Stimulated activated CD4-positive, alpha-beta T cell treated with anti-CD3 and anti-CD28 coated beads, Interleukin-2, amount 100 ng/mL, for 48 hours (primary cell): ENCODE measurements at places on chromosomes 7 and 10.
A peak's percentile ranks its signal among the peaks of the same experiment; 100 is the strongest.

GRCh38 chr10:131691481-131692090, 209.2 kb upstream of the PPP2R2D start:
- DNase-seq = no peak

GRCh38 chr10:119541459-119542356, 811 bp downstream of the RGS10 start:
- peak; percentile 57 for DNase-seq

DNA sequence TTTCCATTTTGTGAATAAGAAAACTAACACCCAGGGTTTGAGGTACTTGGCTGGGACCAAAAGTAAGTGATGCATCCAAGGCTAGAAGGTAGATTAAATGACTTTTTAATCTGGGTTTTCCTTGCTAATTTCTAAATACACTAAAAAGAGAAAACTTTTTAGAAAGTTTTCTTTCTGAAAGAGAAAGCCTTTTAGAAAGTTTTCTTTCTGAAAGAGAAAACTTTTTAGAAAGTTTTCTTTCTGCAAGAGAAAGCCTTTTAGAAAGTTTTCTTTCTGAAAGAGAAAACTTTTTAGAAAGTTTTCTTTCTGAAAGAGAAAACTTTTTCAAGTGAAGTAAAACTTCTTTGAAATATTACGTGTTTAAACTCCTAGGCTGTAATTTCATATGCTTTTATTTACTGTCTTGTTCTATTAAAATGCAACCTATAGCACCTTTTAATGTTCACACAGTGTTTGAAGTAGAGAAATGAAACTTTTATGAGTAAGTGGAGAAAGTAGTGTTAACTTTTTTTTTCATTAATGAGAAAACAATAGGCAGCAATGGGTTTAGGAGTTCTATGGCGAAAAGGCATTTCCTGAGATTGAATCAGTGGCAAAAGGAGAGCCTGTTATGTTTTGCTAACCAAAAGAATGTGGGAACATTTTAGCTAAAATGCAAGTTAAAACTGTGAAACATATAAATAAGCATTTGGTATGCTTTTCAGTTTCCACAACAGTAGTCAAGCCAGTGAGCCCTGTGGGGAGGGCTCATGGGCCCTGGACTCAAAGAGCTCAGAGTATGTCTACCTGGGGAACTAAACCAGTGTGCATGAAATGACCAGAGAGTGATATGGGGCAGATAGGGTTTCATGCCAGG, 103.7 kb downstream of the RBM20 start:
- DNase-seq = no peak

DNA sequence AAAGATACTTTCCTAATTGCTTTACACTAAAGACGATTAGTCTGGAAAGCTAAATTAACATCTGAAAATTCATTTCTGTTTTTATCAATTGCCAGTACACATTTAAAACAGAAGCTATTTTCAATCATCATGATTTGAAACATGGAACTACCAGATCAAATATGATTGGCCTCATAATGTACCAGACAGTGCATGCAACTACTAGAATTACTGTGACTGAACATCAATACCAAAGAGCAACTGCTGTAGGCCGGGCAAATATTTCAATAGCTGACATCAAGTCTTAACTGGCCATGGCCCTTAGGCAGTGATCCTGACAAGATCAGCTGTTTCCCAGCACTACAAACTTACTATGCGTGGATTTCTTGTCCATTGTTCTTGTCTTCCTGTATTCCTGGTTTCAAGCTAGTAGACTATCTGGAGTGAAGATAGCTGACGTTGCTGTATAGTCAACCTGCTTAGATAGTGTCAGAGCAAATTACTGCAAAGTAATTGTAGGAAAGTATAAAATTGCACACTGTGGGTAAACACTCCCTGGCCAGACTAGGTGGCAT, 21.7 kb upstream of the WNT16 start:
- DNase-seq = no peak

DNA sequence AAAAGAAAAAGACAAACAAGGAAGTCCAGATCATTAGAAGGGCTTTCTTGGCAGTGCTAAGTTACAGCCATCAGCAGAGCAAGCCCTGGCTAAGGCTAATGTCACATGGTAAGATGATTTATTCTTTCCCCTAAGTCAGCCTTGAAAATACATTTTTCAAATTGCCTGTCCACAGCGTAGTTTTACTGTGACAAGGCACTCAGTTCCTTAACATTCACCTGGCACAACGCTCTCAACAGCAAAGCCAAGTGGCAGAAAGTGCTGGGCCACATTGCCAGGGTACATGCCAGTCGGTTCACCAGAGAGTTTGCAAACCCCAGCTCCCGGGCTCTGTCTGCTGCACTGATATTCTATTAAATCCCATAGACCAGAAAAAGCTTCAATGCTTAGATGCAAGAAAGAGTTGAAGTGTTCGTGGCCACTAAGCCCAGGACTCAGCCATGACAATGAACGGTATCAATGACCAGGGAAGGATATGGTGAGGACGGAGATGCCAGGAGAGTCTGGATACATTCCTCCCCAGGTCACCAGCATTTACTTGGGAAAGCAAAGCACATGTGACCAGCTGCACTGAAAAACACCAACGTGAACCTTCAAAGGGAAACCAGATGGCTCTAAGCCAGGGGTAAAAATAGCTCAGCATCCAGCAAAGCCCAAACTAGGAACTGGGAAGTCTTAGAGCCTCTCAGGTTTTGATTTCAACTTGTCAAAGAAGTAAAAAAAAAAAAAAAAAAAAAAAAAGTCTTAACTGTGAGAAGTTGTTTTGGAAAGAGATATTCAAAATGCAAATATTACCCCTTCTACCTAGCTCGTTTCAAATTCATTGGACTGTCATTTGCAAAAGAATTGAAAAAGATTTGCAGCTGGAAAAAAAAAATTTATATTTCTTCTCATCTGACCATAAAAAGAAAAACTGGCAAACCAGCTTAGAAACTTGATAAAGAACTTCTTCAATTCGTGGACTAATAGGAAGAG, 23.9 kb upstream of the MPP7 start:
- DNase-seq = no peak

DNA sequence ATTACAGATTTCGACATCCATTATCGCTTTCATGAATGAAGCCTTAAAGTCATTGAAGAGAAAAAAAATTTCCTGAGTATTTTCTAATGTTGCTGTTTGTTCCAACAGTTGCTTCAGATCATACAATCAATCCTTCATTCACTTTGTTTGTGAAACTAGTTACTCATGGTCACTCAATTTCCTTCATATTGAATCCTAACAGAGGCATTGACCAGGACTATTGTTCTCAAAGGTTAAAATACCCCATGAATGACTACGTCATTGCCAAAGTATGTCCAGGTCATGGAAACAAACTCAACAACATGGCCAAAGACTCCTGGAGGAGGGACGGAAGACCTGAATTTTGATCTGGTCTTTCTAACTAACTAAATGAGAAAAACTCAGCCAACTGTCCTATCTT, 54.0 kb upstream of the ABCB5 start:
- no peak for DNase-seq
